ENCODE measurements at places on chromosomes 7 and 10.

- DNase-seq = no peak
Observed at GRCh38 chr10:17062009-17062408, 67.6 kb downstream of the CUBN start.

- DNase-seq = no peak
Observed at GRCh38 chr7:101843293-101844271, 26.2 kb downstream of the CUX1 start.

- DNase-seq = no peak
Observed at GRCh38 chr7:116148626-116149025, 61.7 kb upstream of the TES start.

DNA sequence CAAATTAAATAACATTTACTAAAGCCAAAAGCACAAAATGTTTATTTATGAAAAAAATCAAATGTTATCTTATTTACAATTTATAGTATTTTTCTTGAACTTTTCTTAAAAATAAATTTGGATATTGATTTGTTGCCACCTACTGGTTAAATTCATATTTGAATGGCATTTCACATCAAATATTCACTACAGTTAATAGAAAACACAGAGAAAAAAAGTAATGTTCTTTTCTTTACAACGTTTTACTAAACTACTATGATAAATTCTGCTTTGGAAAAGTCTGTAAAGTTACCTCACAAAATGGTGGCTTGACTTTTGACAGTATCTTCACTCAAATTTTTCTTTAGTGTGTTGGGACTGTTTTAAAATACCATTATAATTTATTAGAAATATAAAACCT, 52.7 kb downstream of the SRPK2 start:
- DNase-seq = no peak

DNA sequence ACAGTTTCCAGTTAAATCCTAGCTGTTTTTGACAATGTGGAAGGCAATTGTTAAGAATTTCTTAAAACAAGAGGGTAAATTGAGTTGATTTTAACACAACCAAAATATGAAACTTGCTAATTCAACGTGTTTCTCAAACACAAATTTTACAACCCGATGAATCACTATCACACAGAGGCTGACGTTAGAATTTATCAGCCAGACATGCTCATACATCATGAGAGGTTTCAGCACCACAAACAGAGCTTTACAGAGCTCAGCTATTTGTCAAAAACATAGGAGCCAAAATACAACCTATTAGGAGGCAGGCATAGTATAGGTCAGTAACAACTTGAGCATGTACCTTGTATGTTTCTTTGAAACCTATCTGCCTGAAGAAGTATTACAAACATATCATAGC, 36.1 kb downstream of the LRRN3 start:
- DNase-seq = no peak

GRCh38 chr10:12333380-12334185, 15.8 kb upstream of the CAMK1D start:
- peak; percentile 44 for DNase-seq

DNA sequence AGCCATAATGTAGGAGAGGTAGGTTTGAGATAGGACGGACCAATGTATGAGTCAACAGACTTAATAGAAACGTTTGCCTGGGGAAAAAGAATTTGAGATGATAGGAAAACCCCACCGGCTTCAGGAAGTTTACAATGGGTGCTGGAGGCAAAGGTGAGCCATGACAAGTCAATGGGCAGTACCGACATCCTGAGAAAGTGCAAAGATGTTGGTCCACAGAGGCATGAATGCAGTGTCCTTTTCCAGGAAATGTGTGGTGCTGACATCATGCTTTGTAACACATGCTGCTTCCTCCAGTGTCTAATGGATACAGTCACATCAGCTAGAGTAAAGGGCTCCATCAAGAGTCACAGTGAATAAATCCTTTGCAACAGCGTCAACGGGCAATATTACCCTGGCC, 533.6 kb downstream of the INHBA start:
- no peak for DNase-seq

GRCh38 chr10:47037654-47038425, 126.6 kb downstream of the PTPN20 start:
- no peak for DNase-seq

- no peak for DNase-seq
Observed at GRCh38 chr7:73901823-73902597, 41.1 kb downstream of the TMEM270 start.

DNA sequence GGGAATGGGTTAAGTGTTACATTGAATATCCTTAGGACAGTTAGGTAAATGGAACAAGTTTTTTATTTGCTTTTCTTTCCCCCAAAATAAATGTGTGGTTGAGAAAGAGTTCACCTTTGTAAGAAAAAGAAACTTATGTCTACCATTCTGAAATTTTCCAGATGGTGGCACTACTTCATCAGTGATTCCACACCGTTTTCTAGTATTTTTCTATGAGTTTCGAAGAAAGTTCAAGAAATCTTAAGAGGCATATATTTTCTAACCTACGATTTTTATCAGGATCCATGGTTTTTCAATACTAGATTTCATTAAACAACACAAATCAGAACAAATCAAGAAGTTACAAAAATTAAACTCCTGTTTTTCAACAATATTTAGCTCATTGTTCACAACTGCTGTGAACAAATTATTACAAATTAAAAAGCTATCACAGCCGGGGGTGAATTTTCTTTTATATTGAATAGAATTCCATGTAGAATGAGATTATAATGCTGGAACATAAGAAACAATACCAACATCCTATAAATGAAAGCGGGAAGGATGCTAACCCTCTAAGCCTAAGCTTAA, 163.1 kb upstream of the NPVF start:
- DNase-seq = no peak

DNA sequence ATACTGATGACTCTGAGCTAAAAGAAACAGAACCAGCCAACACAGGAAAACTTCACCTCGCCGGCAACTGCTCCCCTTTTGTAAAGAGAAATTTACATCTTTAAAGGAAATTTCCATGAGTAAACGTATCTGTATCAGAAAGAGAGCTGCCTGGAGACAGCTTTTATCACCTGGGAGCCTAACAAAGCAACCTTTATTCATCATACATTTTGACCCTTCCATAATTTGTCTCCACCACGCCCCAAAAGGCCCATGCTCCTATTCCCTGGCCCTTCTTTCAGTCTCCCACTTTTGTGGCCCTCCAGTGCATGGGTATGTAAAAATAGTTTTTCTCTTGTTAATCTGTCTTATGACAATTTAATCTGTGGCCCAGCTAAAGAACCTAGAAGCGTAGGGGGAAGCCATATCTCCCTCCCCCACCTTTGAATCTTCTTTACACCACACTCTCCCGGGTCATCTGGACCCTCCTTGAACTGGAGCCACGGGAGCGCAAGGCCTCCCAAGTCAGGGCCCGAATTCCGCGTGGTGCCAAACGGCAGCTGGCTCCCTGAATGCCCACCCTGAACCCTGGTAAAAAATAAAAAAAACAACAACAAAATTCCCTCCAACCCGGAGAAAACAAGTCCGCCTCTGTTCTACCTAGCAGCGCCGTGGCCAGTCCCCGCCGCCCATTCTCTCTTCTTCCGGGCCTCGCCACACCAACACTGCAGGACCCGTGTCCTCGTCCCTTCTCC, 15.4 kb upstream of the FKBP9 start:
- DNase-seq = peak; percentile 81

DNA sequence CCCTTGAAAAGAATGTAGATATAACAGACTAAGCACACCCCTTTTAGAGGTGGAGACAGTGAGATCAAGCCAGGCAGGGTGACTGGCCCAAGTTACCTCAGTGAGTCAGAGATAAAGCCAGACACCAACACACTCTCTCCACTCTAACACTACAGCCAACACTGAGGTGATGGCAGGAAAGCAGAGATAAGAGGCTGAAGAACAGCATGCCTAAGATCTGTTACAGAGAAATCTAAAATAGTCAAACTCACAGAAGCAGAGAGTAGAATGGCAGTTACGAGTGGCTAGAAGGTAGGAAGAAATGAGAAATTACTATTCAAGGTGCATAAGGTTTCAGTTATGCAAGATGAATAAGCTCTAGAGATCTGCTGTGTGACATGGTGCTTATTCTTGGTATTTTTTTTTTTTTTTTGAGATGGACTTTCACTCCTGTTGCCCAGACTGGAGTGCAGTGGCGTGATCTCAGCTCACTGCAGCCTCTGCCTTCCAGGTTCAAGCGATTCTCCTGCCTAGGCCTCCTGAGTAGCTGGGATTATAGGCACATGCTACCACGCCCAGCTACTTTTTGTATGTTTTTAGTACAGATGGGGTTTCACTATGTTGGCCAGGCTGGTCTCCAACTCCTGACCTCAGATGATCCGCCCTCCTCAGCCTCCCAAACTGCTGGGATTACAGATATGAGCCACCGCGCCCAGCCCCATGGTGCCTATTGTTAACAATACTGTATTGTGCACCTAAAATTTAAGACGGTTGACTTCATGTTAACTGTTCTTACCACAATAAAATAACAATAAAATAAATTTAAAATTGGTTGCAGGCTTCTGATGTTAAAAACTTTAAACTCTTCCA, 28.7 kb downstream of the ICA1 start:
- DNase-seq = no peak

- no peak for DNase-seq
Observed at GRCh38 chr10:14612873-14613587, 161.7 kb downstream of the FAM107B start.

DNA sequence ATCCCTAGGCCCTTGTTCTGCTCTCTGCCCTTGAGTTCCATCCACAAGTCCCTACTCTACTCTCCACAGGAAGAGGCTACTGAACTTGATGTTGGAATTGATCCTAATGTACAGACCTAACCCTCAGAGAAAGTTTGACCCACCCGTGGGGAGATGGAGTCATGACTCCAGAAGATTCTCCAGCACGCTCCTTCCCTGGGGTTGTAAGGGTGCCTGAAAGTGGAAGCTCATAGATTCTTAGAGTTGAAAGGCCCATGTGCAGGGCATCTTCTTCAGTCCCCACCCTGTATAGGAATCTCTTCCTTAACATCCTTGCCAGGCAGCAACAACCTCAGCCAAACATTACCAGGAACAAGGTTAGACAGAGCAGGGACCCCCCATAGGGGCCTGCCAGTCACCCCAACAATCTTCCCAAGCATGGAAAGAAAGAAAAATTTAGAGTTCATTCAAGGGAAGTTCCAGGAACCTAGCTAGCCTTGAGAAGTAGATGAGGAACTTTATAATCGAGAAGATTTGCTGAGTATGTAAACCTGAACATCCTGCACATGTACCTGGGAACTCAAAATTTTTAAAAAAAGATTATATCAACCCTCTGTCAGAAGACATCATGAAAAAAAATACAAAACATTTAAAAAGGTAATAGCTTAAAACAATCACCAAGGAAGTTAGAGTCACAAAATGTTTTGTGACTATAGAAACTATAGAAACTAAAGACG, 49.5 kb downstream of the THNSL1 start:
- DNase-seq = no peak

GRCh38 chr7:22823142-22823497, 471 bp upstream of the TOMM7 start:
- no peak for DNase-seq

- DNase-seq = no peak
Observed at GRCh38 chr7:32470871-32471270, 19.3 kb downstream of the LSM5 start.

DNA sequence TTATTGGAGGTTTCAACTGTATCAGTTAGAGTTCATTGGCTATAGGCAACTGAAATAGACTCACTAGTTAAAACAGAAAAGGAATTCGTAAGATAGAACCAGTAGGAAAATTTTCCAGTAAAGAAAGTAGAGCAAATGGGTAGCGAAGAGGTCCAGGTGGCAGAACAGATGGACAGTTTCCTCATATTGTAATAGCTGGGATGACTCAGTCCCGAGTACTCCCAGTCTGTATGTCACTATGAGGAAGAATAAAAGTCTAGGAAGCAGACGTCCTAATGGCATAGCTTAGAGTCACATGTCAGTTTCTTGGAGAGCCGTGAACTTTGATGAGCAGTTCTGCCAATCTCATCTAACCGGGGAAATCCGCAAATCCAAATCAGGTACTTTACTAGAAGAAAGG, 95.3 kb downstream of the RNF32 start:
- no peak for DNase-seq

- DNase-seq = no peak
Observed at GRCh38 chr7:69192134-69192533, 406.1 kb upstream of the AUTS2 start.

DNA sequence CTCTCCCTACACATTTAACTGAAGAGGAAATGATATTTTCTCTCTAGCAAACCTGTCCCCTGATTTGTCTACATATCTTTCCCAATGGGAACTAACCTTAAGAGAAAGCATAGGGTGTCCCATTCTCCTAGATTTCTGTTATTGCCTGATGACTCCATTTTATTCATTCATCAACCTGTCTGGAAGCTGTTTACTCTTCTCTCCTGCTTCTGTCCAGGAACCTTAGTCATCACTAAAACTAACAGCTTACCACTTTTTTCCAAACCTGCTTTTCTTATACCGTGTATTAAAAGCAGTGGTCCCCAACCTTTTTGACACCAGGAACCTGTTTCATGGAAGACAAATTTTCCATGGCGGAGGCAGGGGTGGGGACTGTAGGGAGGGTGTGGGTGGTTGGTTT, 473.3 kb upstream of the PCDH15 start:
- DNase-seq = no peak

DNA sequence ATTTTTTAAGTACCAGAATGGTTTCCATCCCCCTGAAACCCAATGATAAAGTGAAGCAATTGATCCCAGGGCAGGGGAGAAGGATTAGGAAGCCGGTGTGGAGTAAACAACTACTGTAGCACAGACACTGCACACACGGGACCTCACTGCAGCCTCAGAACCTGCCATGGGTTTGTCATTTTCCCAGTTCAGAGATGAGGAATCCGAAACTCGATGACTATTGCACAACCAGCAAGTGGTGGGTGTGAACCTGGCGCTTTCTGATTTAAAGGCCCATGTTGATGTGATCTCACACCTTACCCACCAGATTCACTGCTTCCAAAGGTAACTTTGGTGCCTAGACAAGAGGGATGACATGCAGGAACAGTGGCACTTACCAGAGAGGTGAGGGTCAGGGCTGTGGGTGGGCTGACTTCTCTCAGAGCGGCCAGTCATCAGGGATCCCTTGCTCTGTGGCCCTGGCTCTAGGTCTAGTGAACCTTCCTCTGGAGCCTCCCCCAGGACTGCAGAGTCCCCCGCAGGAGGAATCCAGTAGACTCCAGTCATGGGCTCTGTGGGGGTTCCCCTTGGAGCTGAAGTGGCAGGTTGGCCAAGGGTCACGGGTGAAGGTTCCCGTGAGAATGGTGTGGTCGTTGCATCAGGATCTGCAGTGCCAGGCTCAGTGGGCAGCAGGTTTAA, 62.8 kb downstream of the PKD1L1 start:
- no peak for DNase-seq

DNA sequence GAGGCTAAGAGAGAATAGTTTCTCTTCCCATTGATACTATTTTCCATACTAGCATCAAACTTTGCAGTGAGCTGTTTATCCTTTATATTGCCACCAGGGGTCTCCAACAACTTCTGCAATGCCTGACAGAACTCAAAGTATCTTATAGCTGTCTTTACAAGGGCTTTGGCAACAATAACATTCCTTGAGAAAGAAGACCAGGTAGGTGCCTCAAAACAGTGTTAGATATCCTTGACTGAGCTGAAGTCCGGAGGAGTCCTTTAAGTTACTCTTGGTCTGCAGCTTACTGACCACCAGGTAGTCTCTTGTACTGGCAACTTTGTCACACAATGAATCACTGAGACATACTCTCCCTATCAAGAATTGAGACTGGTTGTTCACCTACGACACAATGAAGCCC, 30.0 kb upstream of the TES start:
- peak; percentile 31 for DNase-seq

All from retina (tissue), 1 donor.